ENCODE measurements at places on chromosomes 4 and X.

GRCh38 chr4:48270951-48271473, 1.4 kb upstream of the TEC start:
- DNase-seq, result no peak

- no peak for DNase-seq
Observed at GRCh38 chr4:185640811-185641675, 105.7 kb upstream of the PDLIM3 start.

GRCh38 chrX:47637546-47638195, 7.9 kb upstream of the CFP start:
- DNase-seq, result peak; percentile 67

GRCh38 chrX:6812087-6812486, 277.2 kb upstream of the VCX3A start:
- DNase-seq, result no peak

- DNase-seq, result no peak
Observed at GRCh38 chr4:98584265-98584664, 74.1 kb downstream of the TSPAN5 start.

GRCh38 chrX:52988985-52989917, 30.9 kb upstream of the FAM156A start:
- DNase-seq, result no peak

DNA sequence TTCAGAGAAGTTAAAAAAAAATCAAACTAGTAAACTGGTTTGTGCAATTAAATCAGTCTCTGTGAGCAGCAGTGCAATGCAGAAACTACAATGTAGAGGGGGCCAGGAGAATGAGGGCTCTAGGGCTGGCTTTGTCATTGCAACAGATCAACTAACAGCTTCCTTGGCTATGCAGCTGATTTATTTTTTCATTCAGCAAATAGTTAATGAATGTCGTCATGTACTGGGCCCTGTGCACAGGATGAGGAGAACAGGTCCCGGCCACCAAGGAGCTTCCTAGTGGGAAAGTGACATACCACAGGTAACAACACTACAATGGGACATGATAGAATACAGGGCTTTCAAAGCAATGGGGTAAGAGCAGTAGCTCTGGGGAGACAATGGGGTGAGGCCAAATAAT, 190.1 kb downstream of the NSUN7 start:
- no peak for DNase-seq

DNA sequence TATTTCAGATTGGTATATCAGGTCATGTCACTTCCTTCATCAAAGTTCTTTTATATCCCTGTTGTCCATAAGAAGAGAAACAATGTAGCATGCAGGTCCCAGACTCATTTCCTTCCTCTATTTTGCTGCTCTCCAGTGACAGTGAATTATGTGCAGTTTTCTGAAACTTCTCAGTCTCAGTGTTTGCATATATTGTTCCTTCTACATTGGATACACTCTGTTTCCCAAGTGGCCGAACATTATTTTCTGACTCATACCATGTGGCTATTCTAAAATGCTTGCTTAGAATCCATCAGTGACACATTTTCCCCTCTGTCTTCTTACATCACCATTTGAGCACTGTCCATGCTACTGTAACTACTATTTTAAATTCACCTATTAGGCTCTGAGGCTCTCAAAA, 305.7 kb downstream of the PDHA2 start:
- no peak for DNase-seq

GRCh38 chrX:69031181-69031580, 134.1 kb downstream of the PJA1 start:
- DNase-seq, result no peak

DNA sequence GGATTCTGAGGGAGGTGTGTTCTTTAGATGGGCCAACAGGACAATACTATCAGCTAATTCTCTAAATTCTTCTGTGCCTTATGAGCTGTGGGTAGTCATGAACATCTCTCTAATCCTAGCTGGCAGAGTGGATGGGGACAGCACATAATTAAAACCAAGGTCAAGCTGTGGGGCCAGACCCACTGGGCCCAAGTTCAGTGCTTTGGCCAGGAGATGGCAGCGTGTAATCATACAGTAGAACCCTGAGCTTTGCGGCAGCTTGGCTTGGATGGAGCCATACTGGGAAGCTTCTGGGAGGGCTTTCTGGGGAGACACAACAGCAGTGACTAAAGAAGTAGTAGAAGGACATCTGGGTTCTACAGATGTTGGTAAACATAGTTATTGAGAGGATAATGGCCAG, 140.3 kb upstream of the CXCL13 start:
- DNase-seq, result no peak

GRCh38 chrX:152958524-152959465, 35.1 kb downstream of the PNMA5 start:
- peak; percentile 94 for DNase-seq

- DNase-seq, result no peak
Observed at GRCh38 chr4:163600727-163601126, 106.2 kb downstream of the TMA16 start.

- peak; percentile 16 for DNase-seq
Observed at GRCh38 chrX:155577682-155578081, 35.1 kb downstream of the TMLHE start.

DNA sequence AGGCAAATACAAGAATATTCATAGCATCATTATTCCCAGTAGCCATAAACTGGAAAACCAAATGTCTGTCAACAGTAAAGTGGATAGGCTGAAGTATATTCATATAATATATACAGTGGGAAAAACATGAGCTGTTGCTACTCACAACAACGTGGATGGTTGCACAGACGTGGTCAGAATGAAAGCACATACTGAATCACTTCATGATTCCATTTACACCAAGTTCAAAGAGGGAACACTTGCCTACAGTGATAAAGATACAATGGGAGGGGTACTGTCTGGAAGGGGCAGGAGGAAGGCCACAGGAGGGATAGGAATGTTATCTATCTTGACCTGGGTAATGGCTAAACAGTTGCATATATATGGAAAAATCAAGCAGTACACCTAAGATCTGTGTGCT, 25.3 kb downstream of the APBB2 start:
- no peak for DNase-seq

- DNase-seq, result no peak
Observed at GRCh38 chrX:43165343-43165920, 387.5 kb upstream of the PPP1R2C start.

DNA sequence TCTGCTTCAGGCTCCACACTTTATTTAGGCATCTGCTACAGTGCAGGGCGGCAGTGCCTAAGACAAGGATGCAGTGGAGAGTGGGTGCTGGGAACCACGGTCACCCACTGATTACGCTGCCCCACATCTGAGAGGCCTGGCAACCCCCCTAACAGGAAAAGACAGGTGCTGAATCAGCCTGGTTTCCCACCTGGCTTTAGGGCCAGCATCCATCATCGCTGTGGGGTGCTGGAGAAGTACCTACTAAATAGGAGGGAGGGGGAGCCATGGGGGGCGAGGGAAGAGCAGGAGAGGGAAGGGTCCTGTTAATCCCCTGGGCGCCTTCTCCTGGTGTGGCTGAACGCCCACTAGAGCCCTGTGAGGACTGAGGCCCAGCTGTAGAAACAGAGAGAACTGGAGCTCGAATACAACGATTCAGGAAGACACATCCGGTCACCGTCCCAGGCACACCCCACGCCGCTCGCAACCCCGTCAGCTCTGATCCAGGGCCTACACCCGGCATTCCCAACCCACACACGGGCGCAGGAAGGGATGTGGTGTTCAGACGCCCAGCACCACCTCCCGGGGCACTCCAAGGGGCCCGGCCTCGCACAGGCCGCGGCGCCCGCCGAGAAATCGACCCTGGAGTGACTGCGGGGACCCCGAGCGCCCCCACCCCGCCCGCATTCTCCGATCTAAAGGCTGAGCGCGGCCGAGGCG, 554 bp downstream of the DCTD start:
- no peak for DNase-seq

GRCh38 chr4:16264798-16265197, 38.5 kb upstream of the TAPT1 start:
- DNase-seq, result no peak

DNA sequence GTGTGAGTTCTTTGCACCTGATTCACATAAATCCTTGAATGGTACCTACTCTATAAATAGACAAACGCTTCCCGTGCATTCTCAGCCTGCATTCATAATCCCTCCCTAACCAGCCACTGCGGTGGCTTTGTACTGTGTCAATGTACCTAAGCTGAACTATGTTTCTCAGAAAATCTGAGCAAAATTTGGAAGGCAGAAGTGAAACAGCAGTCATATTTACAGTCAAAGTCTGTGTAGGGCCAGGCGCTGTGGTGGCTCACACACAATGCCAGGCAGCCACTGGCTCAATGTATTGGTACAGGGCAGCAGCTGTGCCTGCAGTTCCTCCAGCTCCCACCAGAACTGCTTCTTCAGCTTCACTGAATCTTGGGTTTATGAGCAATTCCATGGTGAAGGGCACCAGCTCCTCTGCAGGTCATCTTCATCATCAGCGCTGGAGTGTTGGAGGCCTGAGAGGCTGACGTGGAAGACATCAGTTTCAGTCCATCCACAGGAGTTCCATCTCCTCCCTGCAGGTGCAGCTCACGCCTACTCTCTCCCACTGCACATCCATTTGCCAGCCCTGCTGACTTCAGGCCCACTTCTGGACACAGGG, 32.3 kb upstream of the IRF2 start:
- peak; percentile 56 for DNase-seq

GRCh38 chr4:72077346-72077745, 45.5 kb downstream of the NPFFR2 start:
- no peak for DNase-seq

GRCh38 chr4:6855692-6856297, 53.8 kb upstream of the TBC1D14 start:
- DNase-seq, result peak; percentile 40

DNA sequence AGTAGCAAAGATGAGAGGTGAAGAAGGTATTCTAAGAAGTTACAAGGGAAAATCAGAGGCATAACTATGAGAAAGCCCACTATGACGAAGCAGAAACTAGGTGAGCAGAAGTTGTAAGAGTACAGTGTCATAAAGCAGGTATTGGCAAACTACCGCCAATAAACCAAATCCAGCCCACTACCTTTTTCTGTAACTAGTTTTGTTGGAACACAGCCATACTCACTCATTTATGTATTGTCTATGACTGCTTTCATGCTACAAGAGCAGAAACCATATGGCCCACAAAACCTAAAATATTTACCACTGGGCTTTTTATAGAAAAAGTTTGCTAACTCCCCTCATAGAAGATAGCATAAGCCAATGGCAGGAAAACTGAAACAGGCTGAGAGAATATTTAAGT, 31.8 kb upstream of the ZCCHC13 start:
- no peak for DNase-seq

DNA sequence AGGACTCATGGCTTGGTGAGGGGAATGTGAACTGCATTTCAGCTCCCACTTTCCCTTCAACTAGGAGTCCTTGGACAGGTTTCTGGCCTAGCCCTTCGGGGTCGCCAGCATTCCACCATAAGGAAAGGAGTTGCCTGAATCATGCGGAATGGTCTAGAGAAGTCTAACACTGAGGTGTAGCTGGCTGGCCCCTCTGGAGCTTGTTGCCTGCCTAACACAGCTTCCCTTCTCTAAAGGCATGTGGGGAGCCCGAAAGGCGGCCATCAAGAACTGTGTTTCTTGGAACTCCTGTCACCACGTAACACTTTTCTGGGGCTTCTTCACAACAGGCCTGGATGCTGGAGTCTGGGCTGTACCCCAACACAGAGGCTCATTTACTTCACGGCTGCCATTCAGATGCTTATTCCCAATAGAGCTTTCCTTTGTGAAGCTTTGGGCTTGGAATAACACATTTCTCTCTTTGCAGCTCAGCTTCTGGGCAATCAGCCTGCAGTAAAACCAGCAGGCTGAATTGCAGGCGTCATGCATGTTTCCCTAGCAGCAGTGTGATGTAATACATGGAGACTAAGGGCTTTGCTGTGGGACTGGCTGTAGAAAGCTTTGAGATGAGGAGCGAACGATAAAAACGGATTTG, 5.4 kb downstream of the GABRQ start:
- no peak for DNase-seq

GRCh38 chrX:7996414-7996813, 69.2 kb upstream of the PNPLA4 start:
- DNase-seq, result peak; percentile 41

- no peak for DNase-seq
Observed at GRCh38 chr4:74252933-74253332, 55.3 kb upstream of the EPGN start.

- no peak for DNase-seq
Observed at GRCh38 chrX:155115174-155115819, 44.0 kb downstream of the BRCC3 start.

GRCh38 chr4:139585473-139585872, 29.5 kb upstream of the SETD7 start:
- DNase-seq, result no peak

- DNase-seq, result no peak
Observed at GRCh38 chr4:45385306-45385705, 659.0 kb upstream of the GNPDA2 start.

- no peak for DNase-seq
Observed at GRCh38 chr4:55758066-55758465, 61.5 kb upstream of the EXOC1L start.

DNA sequence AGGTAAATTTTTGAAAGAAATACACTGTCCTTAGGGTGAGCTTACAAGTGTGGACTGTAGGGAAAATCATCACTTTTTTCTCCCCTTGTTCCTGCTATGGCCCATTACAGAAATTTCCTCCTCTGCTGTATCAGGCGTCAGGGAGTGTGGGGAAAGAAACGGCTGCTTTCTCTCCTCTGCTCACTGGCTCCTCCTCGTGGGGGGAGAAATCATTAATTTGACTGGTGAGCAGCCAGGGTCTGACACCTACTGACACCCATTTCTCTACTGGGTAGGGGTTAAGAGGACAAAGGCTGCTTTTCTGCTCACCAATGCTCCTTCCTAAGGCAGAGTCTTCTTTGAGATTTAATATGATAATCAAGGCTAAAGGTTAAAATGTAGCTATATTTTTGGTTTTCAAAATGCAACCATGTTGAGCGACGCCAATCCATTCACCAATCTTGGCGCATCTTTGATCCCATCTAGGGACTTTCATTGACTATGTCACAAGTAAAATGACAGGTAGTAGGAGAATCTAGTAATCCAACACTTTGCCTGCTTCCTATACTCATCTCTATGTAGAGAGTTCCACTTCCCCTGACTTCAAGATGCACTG, 25.1 kb downstream of the SETD7 start:
- DNase-seq, result peak; percentile 52

DNA sequence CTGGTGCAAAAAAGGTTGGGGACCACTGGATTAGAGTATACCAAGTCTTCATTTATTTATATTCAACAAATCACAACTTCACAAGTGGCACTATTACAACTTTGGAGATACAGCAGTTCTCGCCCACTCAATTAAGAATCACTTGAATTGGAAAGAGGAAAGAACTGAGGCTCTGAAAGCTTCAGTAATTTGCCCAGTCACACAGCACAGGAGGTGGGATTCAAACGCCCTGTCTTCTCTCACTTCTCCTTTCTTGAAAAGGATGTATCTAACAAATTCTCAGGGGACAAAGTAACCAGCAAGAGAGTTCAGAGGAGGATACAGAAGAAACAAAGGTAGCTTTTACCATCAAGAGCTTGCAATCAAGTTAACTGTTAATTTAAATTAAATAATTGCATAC, 12.4 kb downstream of the SMIM14 start:
- DNase-seq, result peak; percentile 43
